ENCODE measurements at places on chromosomes 4 and X. TPM values are rescaled to one million over a fixed set of nuclear protein-coding genes. Genes with fewer than 3 reads are reported as not detected.
A peak's percentile ranks its signal among the peaks of the same experiment; 100 is the strongest.

GPRASP1 gene
- 2.9 TPM for total RNA-seq

HSFX3 gene
- not detected for total RNA-seq

GRCh38 chrX:20727447-20727846 is 460.7 kb upstream of the RPS6KA3 start:
- H3K27me3 ChIP-seq = no peaks in the 10 kb centered on the region
- no peak for DNase-seq
- peak overlapping the region; percentile 29 for H3K27ac ChIP-seq
- H3K36me3 ChIP-seq = no peaks in the 10 kb centered on the region
- H3K4me1 ChIP-seq = no peaks in the 10 kb centered on the region

DNA sequence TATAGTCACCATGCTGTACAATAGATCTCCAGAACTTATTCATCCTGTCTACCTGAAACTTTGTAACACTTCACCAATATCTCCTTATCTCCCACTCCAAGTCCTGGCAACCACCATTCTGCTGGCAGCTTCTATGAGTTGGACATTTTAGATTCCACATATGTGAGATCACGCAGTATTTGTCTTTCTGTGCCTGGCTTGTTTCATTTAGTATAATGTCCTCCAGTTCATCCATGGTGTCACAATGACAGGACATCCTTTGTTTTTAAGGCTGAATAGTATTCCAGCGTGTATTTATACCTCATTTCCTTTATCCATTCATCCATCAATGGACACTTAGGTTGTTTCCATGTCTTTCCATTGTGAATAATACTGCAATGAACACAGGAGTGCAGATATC is 198.7 kb downstream of the QDPR start:
- DNase-seq = no peak
- no peaks in the 10 kb centered on the region for H3K27me3 ChIP-seq
- no peak overlapping the region for H3K4me3 ChIP-seq
- H3K36me3 ChIP-seq = no peaks in the 10 kb centered on the region

MMGT1 gene
- total RNA-seq = 20.3 TPM

GRCh38 chrX:43349363-43349762 is 306.7 kb upstream of the MAOA start:
- no peaks in the 10 kb centered on the region for H3K36me3 ChIP-seq
- H3K27me3 ChIP-seq = no peaks in the 10 kb centered on the region
- peak; percentile 88 for DNase-seq
- no peak overlapping the region for H3K4me3 ChIP-seq
- no peak overlapping the region for H3K27ac ChIP-seq

Data from endodermal cell (in vitro differentiated cells).